ENCODE measurements at places on chromosomes 1 and 21.
A peak's percentile ranks its signal among the peaks of the same experiment; 100 is the strongest.

DNA sequence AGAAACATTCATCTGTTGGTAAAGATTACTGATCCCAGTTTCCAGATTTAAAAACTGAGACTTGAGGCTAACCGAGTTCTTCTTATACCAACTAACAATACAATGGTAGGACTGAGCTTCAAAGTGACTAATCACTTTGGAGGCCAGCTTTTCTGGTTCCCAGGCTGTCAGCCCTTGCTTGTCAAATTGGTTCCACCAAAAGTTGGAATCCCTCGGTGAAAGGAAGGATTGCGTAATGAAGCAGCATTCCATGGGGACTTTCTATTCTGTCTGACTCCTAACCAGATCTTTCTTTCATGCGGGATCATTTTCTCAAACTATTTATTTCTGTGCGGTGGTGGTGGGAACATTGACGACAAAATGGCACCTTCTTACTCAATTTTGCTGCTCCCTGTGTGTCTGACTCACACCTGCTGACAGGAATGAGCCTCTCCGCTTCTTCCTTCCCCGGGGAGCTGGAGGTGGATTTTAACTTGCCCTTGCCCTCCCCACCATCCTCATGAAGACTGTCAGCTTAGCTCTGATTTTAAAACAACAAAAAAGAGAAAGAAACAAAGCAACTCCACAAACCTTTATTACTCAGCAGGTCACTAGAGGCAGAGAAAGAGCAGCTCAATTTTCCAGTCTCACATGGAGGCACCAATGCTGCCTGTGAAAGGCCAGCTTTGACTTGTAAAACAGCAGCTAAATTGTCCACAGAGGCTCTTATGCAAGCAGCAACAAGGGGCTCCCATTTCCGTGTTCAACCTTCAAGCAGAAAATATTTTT, 32.9 kb upstream of the RASAL2 start:
- ATAC-seq = peak; percentile 41

DNA sequence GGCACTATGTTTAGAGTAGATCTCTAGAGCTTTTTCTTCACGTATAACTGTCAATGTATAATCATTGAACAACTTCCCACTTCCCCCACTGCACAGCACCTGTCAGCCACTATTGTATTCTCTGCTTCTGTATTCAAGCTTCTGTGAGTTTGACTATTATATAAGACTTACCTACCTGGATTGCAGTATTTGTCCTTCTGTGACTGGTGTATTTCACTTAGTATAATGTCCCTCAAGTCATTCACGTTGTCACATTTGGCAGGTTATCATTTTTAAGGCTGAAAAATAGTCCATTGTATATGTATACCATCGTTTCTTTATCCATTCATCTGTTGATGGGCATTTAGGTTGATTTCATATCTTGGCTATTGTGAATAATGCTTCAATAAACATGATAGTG, 969.5 kb upstream of the B3GALT2 start:
- ATAC-seq = no peak

DNA sequence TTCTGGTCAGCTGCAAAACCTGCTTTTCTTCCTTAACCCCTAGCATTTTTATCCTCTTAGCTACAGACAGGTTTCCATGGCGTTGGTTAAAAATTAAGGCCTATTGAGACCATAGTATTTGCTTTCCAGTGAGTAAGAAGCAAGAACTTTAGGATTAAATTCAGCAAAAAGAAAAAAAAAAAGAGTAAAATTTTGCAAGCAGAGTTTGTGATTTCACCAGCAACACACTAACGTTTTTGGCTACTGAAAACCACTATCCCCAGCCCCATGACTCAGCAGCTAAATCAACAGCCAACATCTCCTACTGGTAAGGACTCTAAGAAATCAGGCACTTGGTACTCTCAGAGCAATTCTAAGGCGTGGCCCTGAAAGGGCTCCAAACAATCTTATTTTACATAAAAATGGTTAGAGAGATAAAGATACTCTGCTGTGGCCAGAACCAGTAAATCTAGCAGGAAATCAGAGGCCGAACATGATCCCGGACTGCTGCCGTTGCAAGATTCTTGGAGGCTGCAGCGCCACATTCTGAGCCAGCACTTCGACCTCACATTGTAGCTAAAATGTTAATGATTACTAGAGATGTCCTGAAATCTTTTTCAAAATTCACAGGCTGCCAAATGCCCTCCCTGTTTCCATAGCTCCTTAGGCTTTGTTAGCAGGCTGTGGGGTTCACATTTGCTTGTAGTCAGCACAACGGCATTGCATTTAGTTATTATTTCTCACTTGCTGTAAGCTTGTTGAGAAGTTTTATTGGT, 1.6 kb upstream of the ENO1 start:
- no peak for ATAC-seq

DNA sequence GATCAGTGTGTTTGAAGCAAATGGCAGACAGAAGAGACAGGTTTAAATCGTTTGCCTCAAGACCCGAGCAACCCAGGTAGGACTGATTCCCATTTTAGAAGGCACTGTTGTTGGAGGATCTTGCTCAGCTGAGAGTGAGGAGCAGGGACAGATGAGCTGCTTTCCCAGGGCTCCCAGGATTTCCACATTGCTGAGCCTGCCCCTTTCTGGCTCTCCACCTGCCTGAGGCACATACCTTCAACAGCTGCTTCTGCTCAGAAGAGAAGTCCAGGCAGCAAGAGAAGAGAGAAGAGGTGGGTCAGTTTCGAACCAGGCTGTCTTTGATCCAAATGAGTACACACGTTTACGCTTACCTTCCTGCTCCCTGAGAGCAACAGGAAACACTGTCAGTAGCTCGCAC, 5.7 kb downstream of the TNNT2 start:
- ATAC-seq = no peak

- no peak for ATAC-seq
Measured at GRCh38 chr21:44530221-44530902, 9.6 kb downstream of the KRTAP10-1 start.

- no peak for ATAC-seq
Measured at GRCh38 chr1:39635205-39635870, 4.1 kb downstream of the HEYL start.

- ATAC-seq = no peak
Measured at GRCh38 chr1:47814612-47815395, 182.4 kb downstream of the TRABD2B start.

DNA sequence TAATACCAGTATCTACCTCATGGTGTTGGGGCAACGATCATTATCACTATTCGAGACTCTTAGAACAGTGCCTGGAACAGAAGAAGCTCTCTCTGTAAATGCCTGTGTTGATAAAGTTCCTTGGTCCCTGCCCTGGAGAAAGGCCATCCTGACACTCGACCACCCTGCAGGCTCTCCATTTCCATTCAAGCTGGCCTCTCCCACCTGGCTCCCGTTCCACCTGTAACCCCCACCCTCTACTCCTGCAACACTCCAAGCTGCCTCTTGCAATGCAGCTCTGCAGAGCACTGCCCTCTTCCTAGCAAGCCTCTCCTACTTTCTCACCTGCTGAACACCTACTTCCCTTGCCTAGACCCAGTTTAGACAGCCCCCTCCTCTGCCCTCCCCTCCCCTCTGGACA, 6.1 kb downstream of the SPOCD1 start:
- ATAC-seq = no peak

DNA sequence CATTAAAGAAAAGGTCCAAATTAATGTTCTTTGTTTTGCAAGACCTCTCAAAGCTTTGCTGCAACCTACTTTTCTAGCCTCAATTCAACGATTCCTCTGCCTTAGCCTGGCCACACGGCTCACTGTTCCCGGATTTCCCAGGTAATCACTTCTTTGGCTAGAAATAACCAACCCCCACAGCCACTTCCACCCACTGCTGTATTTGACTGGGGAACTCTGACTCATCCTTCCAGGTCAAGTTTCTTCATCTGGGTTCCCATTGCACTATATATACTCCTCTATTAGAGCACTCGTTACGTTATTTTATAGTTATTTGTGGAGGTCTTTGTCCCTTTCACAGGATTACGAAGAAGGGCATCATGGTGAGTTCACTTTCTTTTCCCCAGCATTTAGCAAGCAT, 185.9 kb downstream of the CACNA1E start:
- no peak for ATAC-seq

DNA sequence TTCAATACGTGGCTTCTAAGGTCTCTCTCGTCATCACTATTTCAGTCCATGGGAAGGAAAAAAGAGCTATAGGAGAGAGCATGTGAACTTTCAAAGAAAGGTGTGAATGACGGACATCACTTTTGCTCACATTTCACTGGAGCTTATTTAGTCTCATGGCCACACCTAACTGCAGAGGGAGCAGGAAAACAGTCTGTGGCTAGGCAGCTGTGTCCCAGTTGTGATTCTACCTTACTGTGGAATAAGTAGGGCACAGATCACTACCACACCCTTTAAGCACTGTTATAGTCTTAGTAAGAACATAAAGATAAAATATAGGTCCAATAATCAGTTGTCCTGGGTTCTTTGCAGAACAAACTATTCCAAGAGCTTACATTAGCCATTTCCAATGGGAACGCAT, 192.9 kb downstream of the NRIP1 start:
- no peak for ATAC-seq

- ATAC-seq = no peak
Measured at GRCh38 chr1:64703600-64703999, 41.3 kb upstream of the RAVER2 start.

- no peak for ATAC-seq
Measured at GRCh38 chr21:34844924-34845238, 176.1 kb downstream of the CLIC6 start.

- ATAC-seq = no peak
Measured at GRCh38 chr1:233211595-233211994, 83.9 kb downstream of the PCNX2 start.

- no peak for ATAC-seq
Measured at GRCh38 chr1:30984165-30984889, 75.8 kb upstream of the SDC3 start.

- no peak for ATAC-seq
Measured at GRCh38 chr1:245433561-245433960, 278.8 kb downstream of the KIF26B start.

- ATAC-seq = no peak
Measured at GRCh38 chr1:219374636-219375035, 201.0 kb downstream of the LYPLAL1 start.

DNA sequence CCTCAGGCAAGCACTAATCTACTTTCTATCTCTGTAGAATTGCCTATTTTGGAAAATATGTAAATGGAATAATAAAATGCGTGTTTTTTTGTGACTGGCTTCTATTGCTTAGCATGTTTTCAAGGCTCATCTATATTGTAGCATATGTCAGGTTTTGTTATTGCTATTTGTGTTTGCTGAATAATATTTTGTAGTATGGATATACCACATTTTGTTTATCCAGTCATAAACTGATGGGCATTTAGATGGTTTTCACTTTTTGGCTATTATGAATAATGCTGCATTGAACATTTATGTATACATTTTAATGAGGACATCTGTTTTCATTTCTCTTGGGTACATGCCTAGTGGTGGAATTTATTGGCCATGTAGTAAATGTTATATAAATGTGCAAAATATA, 183.3 kb upstream of the ZP4 start:
- no peak for ATAC-seq

DNA sequence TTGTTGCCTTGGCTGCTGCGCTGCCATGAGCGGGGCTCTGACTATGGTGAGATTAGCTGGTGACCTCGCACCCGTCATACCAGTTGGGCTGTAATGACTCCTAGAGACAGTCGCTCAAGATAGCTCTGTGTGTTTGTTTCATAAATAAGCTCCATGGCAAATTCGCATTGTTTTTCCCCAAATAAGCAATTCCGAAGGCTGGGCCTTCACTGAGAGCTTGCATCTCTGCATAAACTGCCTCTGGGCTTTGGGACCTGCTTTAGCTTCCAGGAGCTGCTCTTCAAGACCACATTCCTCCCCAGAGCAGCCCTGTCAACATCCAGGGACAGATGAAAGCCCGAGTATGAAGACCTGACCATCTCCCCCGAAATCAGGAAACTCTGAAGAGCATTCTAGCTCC, 40.7 kb upstream of the SCCPDH start:
- ATAC-seq = no peak

DNA sequence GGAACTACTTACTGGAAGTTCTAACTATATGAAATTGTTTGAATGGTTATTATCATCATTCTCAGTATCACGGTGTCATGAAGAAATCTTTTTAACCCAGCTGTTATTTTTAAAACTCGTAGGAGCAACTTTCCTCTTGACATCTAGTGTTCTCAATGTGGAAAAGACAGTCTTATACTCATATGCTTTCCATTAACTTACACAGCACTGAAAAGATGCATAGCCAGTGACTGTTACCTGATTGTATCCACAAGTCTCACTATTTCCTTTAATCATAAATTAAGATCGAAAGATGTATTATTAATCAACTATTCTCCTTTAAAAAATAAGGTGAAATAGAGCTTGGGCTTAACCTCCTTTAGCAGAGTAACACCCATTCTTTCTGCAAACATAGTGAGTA, 59.7 kb upstream of the TNFSF4 start:
- no peak for ATAC-seq

DNA sequence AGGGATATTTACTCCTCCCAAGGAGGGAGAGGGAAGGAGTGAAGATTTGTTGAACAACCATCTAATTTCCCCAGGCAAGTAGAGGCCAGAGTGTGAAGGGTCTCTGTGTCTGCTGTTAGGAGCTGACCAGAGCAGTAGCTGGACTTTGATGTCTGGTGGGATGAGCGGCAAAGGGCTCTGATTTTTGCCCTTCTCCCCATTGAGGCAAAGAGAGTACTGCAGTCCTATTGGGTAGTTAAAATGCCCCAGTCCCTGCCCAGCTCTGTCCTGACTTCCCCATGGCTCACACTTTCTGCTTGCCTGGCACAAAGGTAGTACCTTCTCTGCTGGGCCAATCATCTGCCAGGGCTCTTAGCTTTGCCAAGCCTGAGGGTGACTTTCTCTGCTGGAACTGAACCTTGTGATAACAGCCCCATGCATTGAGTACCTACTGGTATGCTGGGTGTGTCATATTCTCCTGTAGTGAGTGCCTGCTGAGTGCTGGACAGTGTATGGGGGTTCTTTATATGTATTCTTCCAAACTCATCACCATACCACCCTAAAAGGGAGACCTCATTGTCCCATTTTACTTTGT, 64.0 kb upstream of the SELENON start:
- ATAC-seq = no peak

DNA sequence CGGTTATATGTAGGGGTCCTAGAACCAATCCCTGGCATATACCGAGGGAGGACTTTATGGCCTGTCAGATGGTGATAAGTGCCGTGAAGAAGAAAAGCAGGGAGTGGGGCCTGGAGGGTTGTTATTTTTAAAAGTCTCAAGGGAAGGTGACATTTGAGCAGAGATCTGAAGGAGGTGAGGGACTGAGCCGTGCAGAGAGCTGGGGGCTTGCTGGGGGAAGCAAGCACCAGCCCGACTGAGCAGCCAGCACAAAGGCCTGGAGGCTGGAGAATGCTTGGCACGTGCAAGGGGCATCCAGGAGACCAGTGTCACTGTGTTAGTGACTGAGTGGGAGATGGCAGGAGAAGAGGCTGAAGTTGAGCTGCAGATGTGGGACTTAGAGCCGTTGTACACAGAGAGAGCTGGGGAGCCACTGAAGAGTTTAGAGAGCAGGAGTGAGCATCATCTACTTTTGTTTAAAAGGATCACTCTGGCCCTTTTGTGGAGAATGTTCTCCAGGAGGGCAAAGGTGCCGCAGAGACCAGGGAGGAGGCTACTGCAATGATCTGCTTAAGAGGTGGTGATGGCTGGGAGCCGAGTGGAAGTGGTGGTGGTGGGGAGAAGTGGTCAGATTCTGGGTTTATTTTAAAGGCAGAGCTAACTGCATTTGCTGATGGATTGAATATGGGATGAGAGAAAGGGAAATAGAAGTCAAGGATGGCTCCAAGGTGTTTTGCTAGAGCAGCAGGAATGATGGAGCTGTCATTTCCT, 31.2 kb downstream of the PTPRU start:
- no peak for ATAC-seq
